Left colon (tissue), 2 donors: ENCODE measurements at places on chromosomes 2 and 18. TPM values are rescaled to one million over a fixed set of nuclear protein-coding genes. Genes with fewer than 3 reads are reported as not detected.

DNA sequence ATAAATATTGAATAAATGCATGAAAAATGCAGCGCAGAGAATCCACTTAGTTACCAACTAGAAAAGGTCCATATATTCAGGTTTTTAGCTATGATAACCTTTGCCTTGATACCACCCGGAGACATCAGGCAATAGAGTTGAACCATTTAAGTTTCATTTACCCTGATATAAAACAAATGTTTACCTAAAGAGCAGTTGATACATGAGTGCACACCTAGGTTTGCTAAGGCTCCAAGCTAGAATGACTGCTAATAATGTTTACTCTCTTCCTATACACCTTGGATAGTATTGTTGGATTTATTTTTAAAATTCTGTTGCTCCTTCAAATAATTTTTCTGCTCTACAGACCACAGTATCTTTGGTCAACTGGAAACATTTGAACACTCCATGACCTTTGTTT, 1463.6 kb downstream of the LRP1B start:
- no peak for DNase-seq

DNA sequence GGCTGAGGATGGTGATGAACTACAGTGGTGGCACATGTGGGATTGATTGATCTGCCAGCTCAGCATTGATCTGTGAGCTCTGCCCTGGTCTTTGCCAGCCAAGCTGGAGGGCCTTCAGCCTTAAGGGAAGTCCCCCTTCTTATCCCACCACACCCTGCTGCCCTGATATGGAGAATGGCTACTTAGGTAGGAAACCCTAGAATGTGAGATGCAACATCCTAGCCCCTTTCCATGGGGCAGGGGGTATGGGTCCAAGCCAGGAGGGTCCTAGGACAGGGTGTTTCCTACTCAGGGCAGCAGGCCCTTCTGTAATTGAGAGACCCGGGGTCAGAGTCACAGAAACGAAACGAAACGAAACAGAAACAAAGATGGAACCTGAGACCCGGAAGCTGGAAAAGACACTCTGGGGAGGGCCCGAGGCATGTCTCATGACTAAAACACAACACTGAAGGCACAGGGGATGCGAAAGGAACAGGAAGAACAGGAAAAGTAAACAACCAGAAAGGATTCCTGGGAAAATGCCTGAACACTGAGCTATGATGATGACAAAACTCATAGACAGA, 16.9 kb upstream of the SULT1C2 start:
- no peak for DNase-seq

- DNase-seq, result no peak
Measured at GRCh38 chr2:61247204-61247812, 85.3 kb downstream of the C2orf74 start.

DNA sequence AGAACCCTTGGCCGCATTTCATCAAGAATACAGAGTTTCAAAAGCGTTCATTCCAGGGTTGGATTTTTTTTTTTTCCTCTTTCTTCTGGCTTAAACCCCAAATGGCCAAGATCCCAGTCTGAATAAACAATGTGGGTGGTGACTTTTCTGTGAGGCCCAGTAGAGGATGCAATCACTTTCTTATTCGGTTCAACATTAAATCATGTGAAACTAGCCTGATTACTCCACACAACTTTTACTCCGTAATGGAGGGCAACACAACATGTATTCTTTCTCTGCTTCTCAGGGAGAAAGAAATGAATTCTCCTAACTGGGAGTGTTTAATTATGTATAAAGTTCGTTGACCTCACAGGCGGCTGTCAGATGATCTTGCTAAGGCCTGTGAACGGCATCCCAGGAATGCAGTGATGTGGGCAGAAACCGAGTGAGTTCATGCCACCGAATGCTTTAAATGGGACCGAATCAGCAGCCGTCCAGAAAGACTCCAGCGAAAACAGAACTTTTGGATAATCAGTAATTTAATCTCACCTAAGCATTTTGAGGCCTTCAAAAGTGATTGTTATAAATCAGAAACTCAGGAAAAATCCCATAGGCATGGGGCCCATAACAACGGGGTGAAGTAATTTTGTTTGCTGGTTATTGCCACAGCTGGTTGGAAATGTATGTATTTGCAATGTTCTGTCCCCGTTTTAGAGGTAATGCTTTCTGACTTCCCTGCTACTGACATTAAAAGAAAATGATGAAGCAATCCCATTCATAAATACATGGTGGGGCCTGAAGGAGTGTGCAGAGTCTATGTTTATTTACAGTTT, 81.5 kb downstream of the BCL2 start:
- no peak for DNase-seq

DNA sequence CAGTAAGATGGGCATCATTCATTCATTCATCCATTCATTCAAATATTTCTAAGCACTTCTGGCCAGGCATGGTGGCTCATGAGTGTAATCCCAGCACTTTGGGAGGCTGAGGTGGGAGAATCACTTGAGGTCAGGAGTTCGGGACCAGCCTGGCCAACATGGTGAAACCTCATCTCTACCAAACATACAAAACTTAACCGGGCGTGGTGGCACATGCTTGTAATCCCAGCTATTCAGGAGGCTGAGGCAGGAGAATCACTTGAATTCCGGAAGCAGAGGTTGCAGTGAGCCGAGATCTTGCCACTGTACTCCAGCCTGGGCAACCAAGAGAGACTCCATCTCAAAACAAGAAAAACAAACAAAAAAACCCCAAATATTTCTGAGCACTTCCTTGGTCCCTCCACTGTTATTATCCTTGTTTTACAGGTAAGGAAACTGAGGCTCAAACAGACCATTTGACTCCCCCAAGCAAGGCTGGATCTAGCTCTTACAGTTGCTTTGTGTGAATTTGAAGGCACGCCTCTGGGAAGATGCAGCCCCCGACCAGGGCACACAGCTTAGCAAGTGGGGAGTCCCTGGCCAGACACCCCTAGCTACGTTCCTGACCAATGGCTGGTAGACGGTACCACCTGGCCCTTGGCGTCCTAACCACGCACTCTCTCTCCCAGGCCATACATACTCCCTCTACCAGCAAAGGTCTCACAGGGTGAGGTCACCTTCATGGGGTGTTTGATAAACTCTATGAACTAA, 50.6 kb upstream of the ODC1 start:
- no peak for DNase-seq

- no peak for DNase-seq
Measured at GRCh38 chr2:24228470-24228869, 53.6 kb downstream of the FAM228A start.

DNA sequence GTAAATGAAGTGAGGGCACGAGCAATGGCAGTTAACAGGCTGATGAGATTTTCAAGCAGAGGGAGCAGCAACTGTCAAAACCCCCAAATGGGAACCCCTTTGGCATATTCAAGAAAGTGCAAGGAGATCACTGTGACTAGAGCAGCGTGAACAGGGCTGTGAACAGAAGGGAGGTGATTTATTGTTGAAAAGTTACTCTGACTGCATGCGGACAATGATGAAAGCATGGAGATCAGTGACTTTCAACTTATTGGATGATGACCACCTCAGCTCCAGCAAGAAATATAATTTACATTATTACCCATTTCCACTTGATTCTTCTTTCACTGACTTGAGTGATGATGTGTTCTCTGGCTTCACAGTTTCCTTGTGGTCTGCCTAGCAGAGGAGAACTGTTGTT, 187.8 kb upstream of the BOD1L2 start:
- no peak for DNase-seq

Gene COL3A1
- 48.0 TPM for total RNA-seq

Gene SP100
- total RNA-seq, result 69.3 TPM

Gene CFLAR
- total RNA-seq, result 152 TPM
